H9 (cell line): ENCODE measurements at places on chromosomes 13 and 19. TPM values are rescaled to one million over a fixed set of nuclear protein-coding genes. Genes with fewer than 3 reads are reported as not detected.
A peak's percentile ranks its signal among the peaks of the same experiment; 100 is the strongest.

Gene ZSCAN4
- not detected in 2 replicates for total RNA-seq

Gene DNM2
- 136 and 152 TPM in 2 replicates for total RNA-seq

Gene SLC10A2
- not detected in 2 replicates for total RNA-seq

Gene GGN
- total RNA-seq: 1.5 and 2.4 TPM in 2 replicates

Gene ZNF765
- 20.4 and 23.1 TPM in 2 replicates for total RNA-seq

Gene TEAD2
- 118 and 126 TPM in 2 replicates for total RNA-seq

Gene PGLYRP1
- not detected in 2 replicates for total RNA-seq

Gene ZNF776
- total RNA-seq: 19.7 and 22.8 TPM in 2 replicates

Gene ZNF558
- total RNA-seq: 30.2 and 30.5 TPM in 2 replicates

Gene ZNF573
- 17.2 and 17.5 TPM in 2 replicates for total RNA-seq

Gene ZNF160
- total RNA-seq: 31.1 and 31.7 TPM in 2 replicates

Gene PSG7
- total RNA-seq: not detected in 2 replicates

Gene SYCN
- total RNA-seq: not detected in 2 replicates

- H3K27ac ChIP-seq: no peak overlapping the region
- H3K27me3 ChIP-seq: no peaks in the 10 kb centered on the region
- peaks cover 4% of the 10 kb centered on the region; the same call in 1 of the 2 replicates for H3K4me1 ChIP-seq
- H3K36me3 ChIP-seq: no peaks in the 10 kb centered on the region; the same call in 2 of the 3 replicates
Observed at GRCh38 chr13:23658929-23659541, 88.8 kb downstream of the TNFRSF19 start.

- H3K36me3 ChIP-seq: no peaks in the 10 kb centered on the region
- no peak overlapping the region for H3K27ac ChIP-seq
- DNase-seq: no peak
- no peaks in the 10 kb centered on the region for H3K4me1 ChIP-seq
- peaks cover 15% of the 10 kb centered on the region; the same call in 1 of the 2 replicates for H3K27me3 ChIP-seq
Observed at GRCh38 chr13:42040730-42041010, 7.8 kb upstream of the DGKH start.

DNA sequence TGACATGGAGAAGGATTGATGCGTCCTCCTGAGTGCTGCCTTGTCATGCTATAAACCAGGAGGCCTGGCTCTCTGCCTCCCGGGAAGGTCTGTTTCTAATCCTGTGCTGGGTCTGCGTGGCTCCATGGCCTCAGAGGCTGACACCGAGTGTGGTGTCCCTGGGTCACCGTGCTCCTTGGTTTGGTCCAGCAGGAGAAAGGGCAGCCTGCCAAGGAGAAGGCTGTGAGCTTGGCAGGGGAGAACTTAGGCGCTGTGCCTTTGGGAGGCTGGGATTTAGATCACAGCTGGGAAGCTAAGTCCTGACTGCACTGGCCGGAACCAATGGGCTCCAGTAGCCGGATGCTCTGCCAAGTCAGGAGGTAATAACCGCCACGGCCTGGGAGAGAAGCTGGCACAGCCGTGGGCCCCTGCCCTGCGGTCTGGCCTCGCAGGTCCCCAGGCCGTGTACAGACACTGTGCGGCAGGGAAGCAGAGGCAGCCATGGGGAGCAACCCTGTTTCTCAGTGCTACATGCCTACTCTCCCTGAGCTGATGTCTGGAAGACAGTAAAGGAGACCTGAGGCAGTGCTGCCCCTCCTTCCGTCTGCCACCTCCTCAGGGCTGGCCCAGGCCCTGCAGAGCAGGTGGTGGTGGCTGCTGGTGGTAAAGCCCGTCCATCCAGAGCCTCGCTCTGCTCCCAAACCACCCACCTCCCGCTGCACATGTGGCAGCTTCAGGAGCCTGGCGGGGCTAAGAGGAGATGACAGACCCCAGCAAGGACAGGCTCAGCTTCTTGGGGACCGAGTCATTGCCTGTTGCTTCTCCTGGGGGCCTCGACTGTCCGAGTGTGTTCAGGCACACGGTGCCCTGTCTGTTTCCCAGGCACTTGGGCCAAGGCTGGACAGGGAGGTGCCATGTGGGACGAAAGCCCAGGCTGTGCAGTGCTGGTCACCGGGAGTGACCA, 44.9 kb downstream of the C13orf46 start:
- H3K27ac ChIP-seq: no peak overlapping the region
- H3K36me3 ChIP-seq: 0 out of 2 replicates have a peak, but pooled peaks cover 9% of the 10 kb centered on the region
- DNase-seq: peak; percentile 22
- H3K4me1 ChIP-seq: no peaks in the 10 kb centered on the region
- H3K4me3 ChIP-seq: no peak overlapping the region
- H3K27me3 ChIP-seq: no peaks in the 10 kb centered on the region

- no peaks in the 10 kb centered on the region; the same call in 1 of the 2 replicates for H3K36me3 ChIP-seq
- H3K27me3 ChIP-seq: no peaks in the 10 kb centered on the region
- H3K27ac ChIP-seq: peak overlapping the region; percentile 30
Observed at GRCh38 chr13:98315466-98315865, 138.4 kb upstream of the RNF113B start.

GRCh38 chr19:2922987-2923386, 21.8 kb downstream of the ZNF77 start:
- no peaks in the 10 kb centered on the region for H3K4me1 ChIP-seq
- no peak overlapping the region for H3K27ac ChIP-seq
- DNase-seq: peak; percentile 49

GRCh38 chr13:60026286-60026685, 137.4 kb downstream of the DIAPH3 start:
- H3K27ac ChIP-seq: no peak overlapping the region
- no peaks in the 10 kb centered on the region for H3K4me1 ChIP-seq

DNA sequence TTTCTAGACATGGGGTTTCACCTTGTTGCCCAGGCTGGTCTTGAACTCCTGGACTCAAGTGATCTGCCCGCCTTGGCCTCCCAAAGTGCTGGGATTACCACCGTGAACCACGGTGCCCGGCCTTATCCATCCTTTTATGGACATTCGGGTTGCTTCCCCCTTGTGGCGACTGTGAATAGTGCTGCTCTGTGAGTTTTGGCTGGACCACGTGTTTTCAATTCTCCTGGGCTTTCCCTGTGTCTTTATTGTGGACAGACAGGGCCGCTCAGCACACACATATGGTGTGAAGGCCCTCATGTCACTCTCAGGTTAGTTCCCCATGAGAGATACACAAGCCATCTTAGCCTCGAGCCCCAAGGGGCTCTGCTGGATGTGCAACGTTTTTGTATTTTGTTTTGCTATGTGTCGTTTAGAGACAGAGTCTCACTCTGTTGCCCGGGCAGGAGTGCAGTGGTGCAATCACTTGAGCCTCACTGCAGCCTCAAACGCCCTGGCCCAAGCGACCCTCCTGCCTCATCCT, 40.5 kb downstream of the MAU2 start:
- peak; percentile 85 for DNase-seq
- H3K4me1 ChIP-seq: no peaks in the 10 kb centered on the region; the same call in 1 of the 2 replicates
- no peak overlapping the region for H3K27ac ChIP-seq
- H3K27me3 ChIP-seq: no peaks in the 10 kb centered on the region

GRCh38 chr19:15378534-15379082, 979 bp downstream of the AKAP8 start:
- H3K4me3 ChIP-seq: peak overlapping the region; percentile 98
- peaks cover 5% of the 10 kb centered on the region; the same call in 2 of the 3 replicates for H3K36me3 ChIP-seq
- no peak overlapping the region for H3K27ac ChIP-seq
- H3K4me1 ChIP-seq: peaks cover 2% of the 10 kb centered on the region; the same call in 1 of the 2 replicates
- no peak for DNase-seq

GRCh38 chr19:7926021-7926726, at the start of gene CTXN1:
CTXN1 (minus strand) TSS chr19:7926135; CDS start chr19:7925538, 597 bp downstream.
- 0 out of 2 replicates have a peak, but pooled peaks cover 4% of the 10 kb centered on the region for H3K4me1 ChIP-seq
- DNase-seq: peak; percentile 71
- peak within 1 kb of the TSS; percentile 78 for H3K4me3 ChIP-seq
- H3K36me3 ChIP-seq: peaks cover 7% of the 10 kb centered on the region; the same call in 2 of the 3 replicates

DNA sequence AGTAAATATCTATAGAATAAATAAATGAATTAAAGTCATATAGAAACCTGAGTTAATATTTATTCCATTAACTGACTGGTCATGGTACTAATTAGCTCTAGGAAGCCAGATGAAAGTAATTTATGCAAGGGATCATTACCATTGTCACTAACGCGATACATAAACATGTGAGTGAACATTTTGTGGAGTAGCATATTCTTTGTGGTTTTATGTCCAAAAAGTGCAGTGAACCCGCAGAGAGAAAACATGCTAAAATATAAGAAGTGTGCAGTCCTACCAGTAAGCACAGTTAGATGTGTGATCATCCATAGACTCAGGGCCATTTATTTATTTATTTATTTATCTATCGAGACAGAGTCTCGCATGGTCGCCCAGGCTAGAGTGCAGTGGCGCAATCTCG, 1.6 kb downstream of the GPR183 start:
- H3K4me1 ChIP-seq: no peaks in the 10 kb centered on the region; the same call in 1 of the 2 replicates
- peaks cover 6% of the 10 kb centered on the region; the same call in 1 of the 2 replicates for H3K36me3 ChIP-seq
- no peak overlapping the region for H3K4me3 ChIP-seq

DNA sequence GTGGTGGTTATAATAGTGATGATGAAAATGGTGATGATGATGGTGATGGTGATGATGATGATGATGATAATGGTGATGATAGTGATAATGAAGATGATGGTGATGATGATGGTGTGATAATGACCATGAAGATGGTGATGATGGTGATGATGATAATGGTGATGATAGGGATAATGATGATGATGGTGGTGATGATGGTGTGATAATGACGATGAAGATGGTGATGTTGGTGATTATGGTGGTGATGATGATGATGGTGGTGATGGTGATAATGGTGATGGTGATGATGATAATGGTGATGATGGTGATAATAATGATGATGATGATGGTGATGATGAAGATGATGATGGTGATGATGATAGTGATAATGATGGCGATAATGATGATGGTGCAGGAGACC, 1.6 kb downstream of the ADGRE1 start:
- H3K27me3 ChIP-seq: no peaks in the 10 kb centered on the region
- H3K4me1 ChIP-seq: no peaks in the 10 kb centered on the region
- DNase-seq: no peak
- no peak overlapping the region for H3K27ac ChIP-seq
- H3K36me3 ChIP-seq: peaks cover 12% of the 10 kb centered on the region
- peak overlapping the region; percentile 2; the same call in 1 of the 3 replicates for H3K4me3 ChIP-seq

GRCh38 chr13:110723598-110723997, 10.1 kb downstream of the ING1 start:
- no peaks in the 10 kb centered on the region for H3K27me3 ChIP-seq
- no peaks in the 10 kb centered on the region for H3K4me1 ChIP-seq
- peaks cover 23% of the 10 kb centered on the region for H3K36me3 ChIP-seq
- DNase-seq: no peak
- no peak overlapping the region for H3K4me3 ChIP-seq

- DNase-seq: no peak
- no peak overlapping the region for H3K27ac ChIP-seq
- H3K27me3 ChIP-seq: no peaks in the 10 kb centered on the region
- H3K4me3 ChIP-seq: no peak overlapping the region
Observed at GRCh38 chr13:113020323-113021080, 51.5 kb downstream of the MCF2L start.

- no peak for DNase-seq
- no peak overlapping the region for H3K27ac ChIP-seq
Observed at GRCh38 chr19:16259385-16260159, 61.9 kb downstream of the AP1M1 start.

GRCh38 chr13:41276824-41277223, 13.4 kb upstream of the MTRF1 start:
- H3K27me3 ChIP-seq: no peaks in the 10 kb centered on the region
- no peak for DNase-seq
- H3K4me1 ChIP-seq: peaks cover 5% of the 10 kb centered on the region; the same call in 1 of the 2 replicates
- peak overlapping the region; percentile 10; the same call in 1 of the 3 replicates for H3K4me3 ChIP-seq
- no peaks in the 10 kb centered on the region; the same call in 1 of the 3 replicates for H3K36me3 ChIP-seq

- H3K27me3 ChIP-seq: no peaks in the 10 kb centered on the region
- peaks cover 26% of the 10 kb centered on the region for H3K36me3 ChIP-seq
- peak overlapping the region; percentile 67 for H3K4me3 ChIP-seq
- DNase-seq: peak; percentile 81
- peaks cover 20% of the 10 kb centered on the region for H3K4me1 ChIP-seq
Observed at GRCh38 chr13:110907951-110908898, 6.6 kb downstream of the ANKRD10 start.

- H3K4me3 ChIP-seq: no peak overlapping the region
- H3K36me3 ChIP-seq: no peaks in the 10 kb centered on the region
- no peaks in the 10 kb centered on the region for H3K4me1 ChIP-seq
- no peak overlapping the region for H3K27ac ChIP-seq
- DNase-seq: no peak
Observed at GRCh38 chr13:57302604-57303003, 135.6 kb downstream of the PRR20E start.

GRCh38 chr13:110399801-110400200, 92.7 kb downstream of the COL4A2 start:
- H3K27me3 ChIP-seq: no peaks in the 10 kb centered on the region
- H3K27ac ChIP-seq: no peak overlapping the region

GRCh38 chr13:98652721-98653462, 76.0 kb upstream of the STK24 start:
- DNase-seq: no peak
- H3K27me3 ChIP-seq: no peaks in the 10 kb centered on the region
- H3K36me3 ChIP-seq: peaks cover 2% of the 10 kb centered on the region
- no peak overlapping the region for H3K4me3 ChIP-seq

DNA sequence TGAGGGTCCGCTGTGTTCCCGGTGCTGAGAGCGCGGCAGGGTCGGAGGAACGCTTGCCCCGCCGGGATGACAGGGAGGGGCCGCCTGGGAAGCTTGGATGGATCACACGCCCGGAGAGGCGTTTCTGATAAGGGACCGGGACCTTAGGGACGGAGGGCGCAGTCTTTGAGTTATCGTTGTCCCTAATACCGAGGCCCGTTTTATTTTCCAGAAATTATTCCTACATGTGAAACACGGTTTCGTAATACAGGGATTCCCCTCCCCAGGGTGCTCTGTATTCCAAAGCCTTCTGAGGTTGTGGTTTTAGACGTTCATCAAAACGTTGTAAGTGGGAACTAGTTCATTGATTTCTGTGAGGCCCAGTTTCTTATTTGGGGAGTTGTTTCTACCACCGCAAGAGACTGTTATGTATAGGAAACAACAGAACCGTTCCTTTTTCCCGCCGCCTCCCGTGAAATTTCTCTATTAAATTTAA, 752 bp downstream of the PDCD5 start:
- no peaks in the 10 kb centered on the region for H3K4me1 ChIP-seq
- H3K36me3 ChIP-seq: peaks cover 39% of the 10 kb centered on the region
- no peak overlapping the region for H3K27ac ChIP-seq
- peak; percentile 31 for DNase-seq
- peak overlapping the region; percentile 92 for H3K4me3 ChIP-seq
